ENCODE measurements at places on chromosomes 4 and X.

GRCh38 chr4:38894322-38894982 is 26.8 kb downstream of the FAM114A1 start:
- no peak for DNase-seq

DNA sequence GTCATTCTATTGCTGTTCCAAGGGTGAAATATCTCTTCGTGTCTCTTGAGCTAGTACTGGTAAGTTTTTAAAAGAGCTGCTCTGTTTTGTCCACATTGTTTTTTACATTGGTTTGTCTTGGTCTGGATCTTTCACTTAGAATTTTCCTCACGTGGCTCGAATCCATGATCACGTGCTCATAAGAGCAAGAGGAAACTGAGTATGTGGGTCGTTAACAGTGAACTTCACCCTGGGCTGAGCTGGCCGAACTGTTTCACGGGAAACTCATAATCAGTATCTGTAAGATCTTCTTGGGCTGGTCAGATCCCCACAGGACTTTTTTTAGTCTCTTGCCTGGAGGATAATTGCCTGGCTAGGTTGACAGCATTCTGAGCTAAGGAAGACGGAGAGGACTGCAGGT is 77.8 kb upstream of the HELT start:
- DNase-seq = no peak

- no peak for DNase-seq
These were observed 138.4 kb downstream of the CBR4 start for GRCh38 chr4:168871632-168872031.

- DNase-seq = no peak
These were observed 154.6 kb downstream of the GUCY2F start for GRCh38 chrX:109327251-109327650.

DNA sequence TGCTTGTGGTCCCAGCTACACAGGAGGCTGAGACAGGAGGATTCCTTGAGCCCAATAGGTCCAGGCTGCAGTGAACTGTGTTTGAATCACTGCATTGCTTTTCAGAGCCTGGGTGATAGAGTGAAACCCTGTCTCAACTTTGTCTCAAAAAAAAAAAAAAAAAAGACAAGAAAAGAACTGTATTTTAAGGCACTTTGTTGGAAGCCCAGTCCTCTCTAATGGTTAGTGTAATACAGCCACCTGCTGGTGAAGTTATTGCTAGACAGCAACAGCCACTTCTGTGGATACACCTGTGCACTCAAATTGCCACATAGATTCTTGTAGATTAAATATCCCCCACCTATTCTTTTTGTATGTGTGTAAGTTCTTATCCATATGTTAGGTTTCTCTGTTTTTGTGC is 10.1 kb upstream of the FGG start:
- DNase-seq = no peak

GRCh38 chr4:71461422-71461821 is 122.6 kb downstream of the SLC4A4 start:
- DNase-seq = no peak

DNA sequence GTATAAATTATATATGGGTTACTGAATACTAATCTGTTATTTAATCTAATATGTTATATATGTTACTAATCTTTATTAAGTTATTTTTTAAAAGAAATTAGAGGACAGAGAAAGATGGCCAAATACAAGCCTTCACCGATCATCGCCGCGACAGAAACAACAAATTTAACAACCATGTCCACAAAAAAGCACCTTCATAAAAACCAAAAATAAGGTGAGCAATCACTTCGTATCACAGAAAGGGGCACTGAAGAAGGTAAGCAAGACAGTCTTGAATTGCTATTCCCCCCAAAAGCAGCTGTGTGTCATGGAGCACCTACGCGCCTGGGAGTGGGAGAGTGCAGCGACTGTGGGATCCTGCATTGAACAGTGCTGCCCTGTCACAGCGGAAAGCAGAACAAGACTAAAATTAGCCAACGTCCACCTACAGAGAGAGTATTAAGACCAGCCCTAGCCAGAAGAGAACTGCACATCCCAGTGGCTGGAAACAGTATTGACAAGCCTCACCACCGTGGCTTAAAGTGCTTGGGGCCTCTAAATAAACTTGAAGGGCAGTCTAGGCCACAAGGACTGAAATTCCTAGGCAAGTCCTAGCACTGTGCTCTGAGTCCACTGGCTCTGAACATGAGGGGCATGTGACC is 38.5 kb downstream of the LRBA start:
- no peak for DNase-seq

GRCh38 chrX:7090641-7091040 is 56.9 kb upstream of the STS start:
- no peak for DNase-seq

DNA sequence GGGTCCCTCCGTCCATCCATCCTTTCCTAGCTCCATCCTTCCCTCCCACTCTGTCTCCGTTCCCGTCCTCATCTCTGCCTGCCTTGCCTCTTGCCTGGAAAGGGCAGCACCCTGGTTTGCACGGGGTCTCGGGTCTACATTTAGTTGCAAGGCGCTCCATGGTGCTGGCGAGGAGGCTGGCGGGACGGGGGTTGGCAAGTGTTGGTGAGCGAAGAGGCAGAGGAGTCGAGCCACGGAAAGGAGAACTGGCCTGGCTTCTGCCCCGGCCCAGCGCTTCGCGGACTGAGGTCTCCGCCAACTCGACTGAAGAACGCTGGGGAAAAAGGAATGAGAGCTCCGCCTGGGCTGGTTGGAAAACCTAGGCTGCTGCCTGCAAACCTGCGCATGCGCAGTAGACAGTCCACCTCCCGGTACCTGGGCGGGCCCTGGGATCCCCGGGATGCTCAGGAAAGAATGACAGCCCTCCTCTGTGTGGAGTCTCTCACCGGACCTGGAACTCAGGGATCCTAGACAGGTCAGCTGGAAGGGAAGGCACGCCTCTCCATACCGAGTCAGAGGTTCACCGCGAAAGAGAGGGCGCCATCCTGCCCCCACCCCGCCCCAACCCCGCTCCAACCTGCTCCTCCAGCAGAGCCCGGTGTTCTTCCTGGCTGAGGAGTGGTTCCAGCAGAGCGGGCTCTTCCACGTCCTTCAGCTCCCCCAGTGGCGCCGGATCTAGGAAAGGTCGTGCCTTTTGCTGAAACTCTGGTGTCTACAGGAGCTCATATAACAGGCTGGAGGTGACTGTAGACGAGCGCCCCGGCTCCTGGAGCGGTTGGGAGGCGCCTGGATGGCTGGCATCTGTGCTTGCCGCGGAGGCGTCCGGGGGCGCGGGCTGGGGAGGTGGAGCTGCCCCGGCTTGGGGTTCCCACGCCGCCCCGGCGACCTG is 6.0 kb downstream of the FRG2 start:
- DNase-seq = no peak

DNA sequence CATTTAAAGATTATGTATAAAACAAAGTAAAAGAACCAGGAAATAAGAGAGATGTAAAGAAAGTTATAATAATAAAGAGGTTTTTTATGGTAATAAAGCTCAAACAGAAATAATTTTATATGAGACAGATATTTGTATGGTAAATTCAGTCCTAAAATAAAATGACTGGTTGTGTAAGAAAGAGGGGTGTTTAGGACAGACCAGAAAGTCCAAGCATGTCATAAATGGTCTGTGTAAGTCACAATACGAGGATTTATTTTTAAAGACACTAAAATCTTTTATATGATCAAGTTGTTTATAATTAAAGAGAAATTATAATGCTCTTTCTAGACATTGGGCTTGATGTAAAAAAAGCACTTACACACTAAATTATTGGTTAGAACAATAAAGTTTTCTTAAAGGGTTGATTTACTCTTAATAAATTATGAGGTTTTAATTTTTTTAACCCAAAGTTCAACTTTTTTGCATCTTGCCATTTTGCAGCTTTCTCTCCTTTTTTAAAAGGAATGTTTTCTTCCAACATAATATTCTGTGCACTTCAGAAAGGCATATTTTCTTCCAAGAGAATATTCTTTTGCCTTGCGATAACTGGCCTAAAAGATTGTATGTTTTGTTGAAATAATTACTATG is 61.9 kb upstream of the TCEAL2 start:
- DNase-seq = no peak

DNA sequence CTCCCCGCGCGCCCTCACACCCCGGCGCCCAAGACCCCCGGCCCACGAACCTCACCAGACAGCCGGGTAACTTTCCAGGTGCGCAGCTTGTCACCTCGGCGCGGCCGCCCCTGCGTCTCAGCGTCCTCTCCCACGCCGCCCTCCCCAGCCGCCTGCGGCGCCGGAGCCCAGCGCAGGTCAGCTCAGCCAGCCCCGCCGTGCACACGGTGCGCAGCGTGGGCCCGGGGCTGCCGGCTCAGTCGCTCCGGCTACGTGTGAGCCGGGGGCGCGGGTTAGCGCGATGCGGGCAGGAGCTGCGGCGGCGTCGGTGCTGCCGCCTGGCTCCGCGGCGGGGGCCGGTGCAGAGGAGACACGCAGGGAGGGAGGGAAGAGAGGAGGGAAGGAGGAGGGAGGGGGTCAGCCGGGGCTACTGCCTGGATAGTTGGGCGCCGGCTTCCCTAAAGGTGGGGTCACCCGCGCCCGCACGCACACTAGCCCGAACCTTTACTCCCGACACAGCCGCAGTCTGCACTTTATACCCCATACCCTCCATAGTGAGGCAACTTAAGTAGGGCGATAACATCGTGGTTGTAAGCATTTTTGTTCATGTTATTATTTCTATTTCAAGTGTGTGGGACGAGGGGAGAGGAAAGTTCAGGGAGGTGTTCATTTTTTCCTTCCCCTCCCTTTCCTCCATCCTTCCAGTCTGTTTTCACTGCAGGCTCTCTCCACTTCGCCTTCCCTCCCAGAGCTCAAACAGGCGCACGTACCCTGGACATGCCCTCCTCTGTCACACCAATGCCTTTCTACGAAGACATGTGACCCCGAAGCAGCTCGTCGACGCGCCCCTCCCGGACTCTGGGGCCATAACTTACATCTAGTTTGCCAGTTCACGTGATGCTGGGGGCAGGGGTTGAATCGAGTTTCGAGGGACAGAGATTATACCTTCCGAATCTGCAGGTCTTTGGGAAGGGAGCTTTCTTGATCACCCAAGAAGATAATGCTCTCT is at the start of gene PRKG2:
TSS of gene PRKG2 (minus strand) at position 342 of the 988 bp plus-strand sequence. CDS start 10,175 bp downstream, outside the sequence.
- DNase-seq = no peak

DNA sequence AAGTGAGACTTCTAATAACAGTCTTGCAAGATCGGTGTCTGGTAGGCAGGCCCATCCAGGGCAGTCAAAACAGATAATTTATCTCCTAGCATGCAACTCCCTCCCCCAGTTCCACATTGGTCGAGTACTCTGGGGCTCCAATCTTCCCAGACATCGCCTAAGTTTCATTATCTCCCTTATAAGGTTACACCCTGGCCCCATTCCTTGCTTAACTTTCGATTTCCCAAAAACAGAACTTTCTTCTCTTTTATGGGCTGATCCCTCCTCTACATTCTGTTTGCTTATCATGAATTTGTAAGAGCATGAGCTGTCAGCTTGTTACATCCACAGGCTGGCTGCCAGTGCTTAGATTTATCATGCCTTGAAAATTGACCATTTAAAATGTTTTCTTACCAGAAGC is 471.3 kb downstream of the TECRL start:
- DNase-seq = no peak

DNA sequence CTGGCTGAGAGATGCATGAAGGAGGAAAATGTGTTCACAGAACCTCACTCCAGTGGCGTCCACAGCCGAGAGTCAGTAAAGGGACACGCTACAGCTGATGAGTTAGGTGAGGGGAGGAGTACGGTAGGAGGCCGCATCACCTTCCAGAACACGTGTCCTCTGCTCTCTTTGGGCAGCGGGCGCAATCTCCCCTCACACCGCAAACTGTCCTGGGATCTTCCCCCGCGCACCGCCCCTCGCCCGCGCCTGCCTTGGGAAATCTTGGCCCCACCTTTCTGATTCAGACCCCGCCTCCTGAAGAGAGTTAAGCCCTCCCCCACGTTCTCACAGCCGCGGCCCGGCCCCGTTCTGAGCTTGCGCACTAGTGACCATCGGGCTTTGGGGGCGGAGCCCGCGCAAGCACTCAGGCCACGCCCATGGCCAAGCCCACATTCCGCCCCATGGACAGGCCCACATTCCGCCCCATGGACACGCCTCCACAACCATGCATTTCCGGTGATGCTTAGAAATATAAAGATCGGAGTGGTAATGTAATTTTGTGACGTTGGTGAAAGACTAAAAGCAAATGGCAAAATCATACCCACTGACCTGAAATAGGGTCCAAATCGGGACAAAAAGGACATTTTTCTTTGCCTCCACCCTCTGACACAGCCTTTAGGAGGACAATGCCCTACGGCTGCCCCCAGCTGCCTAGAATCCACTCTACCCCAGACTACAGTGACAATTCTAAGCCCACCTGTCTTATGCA is 13.3 kb downstream of the SMIM10 start:
- peak; percentile 70 for DNase-seq
